ENCODE measurements at places on chromosomes 16 and 17.

DNA sequence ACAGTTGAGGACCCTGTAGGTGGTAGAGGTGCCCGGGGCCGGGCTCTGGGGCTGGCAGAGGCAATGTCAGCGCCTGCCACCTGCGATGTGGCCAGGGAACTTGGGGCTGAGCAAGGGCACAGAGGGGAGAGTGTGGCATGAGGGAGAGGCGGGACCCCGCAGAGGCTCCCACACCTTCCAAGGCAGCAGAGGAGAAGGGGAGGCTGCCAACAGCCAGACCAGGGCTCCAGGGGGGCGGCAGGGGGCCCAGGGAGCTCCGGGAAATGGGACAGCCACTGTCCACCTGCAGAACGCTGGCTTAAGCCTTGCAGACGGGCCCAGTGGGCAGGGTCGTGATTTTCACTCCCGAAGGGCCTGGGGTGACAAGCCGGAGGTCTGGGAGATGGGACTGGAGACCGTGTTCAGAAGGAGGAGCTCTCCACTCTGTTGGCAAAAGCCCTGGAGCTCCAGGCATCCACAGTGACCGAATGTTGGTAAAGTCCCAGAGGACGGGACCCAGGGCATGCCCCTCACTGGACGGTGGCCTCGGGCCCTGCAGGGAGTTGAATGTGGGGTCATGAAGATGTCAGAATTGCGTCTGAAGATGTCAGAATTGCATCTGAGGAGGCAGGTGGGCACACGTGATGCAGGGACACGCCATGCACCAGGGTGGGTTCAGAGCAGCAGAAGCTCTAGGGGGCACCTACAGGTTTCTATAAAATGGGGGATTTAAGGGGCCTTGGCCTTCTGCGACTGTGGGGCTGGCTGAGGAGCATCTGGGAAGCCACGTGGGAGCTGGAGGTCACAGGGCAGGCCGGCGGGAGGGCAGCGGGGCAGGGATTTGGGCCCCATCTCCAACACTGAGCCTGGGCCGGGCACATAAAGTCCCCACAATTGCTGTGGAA is 18.6 kb downstream of the CD7 start:
- DNase-seq = no peak

- DNase-seq = no peak
These were observed at the start of gene ERN2 for GRCh38 chr16:23712976-23713375. Gene ERN2 (minus strand): TSS chr16:23713222. CDS start chr16:23713187, 35 bp downstream.

GRCh38 chr16:28985211-28986041 is 574 bp downstream of the LAT start:
- DNase-seq = no peak

DNA sequence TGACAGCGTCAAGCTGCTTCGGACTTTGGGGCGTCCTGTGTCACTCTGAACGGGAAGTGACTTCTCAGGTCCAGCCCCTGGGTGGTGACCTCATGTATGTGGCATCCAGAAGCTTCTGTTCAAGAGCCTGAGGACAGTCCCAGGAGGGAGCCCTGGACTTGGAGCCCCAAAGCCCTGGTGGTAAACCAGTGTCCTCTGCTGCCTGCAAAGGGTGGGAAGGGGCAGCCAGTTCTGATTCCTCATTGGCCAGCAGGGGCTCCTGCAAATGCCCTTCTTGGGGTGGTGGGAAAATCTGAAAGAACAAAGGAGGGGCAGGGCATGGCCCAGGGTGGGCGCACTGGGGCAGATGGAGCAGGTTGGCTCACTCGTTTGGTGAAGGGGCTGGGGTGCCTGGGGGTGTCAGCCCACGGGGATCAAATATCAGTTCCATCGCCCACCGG is 1.6 kb downstream of the OSGIN1 start:
- no peak for DNase-seq

DNA sequence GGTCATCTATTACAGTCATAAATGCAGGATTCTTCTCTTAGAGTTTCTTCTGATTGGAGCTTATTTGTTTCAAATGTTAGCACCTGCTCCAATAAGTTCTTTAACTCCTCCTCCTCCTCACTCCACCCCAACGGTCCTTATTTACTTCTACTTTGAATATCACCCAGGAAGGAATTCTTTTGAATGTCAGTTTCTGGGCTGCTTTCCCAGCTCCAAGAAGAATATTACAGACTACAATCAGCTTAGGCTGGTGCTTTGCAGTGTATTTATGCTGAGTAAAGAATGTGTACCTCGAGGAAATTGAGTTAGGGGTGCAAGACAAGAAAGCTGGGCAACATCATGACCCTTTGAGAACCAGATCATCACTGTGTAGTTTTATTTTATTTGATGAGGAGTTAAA is 30.8 kb downstream of the MAP3K3 start:
- DNase-seq = no peak

DNA sequence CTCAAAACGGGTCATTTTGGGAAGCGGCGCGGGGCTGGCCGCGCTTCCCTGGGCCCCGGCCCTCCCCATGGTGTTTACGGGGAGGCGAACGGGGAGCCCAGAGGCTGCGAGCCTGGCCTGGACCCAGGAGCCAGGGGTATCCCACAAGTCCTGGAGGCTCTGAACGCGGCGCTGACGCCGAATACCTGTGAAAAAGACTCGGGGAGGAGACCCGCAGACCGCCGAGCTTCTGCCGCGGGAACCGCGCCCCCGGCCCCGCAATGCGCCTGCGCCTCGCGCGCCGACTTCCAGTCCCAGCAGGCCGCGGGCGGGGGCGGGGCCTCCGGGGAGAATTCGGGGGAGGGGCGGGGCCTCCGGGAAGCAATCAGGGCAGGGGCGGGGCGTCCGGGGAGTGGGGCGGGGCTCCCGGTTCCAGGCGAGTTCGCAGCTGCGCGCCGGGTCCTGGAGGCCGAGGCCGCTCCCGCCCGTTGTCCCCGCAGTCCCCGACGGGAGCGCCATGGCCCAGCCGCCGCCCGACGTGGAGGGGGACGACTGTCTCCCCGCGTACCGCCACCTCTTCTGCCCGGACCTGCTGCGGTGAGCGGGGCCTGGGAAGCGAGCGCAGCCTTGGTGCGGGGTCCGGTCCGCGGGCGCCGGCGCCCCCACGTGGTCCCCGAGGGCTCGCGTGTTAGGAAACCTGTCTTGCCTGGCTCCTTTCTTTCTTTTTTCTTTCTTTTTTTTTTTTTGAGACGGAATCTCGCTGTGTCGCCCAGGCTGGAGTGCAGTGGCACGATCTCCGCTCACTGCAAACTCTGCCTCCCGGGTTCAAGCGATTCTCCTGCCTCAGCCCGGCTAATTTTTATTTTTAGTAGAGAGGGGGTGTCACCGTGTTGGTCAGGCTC is at the start of gene DECR2:
DECR2 (plus strand) TSS at position 418 of the 881 bp plus-strand sequence; CDS start at position 497, 79 bp downstream.
- DNase-seq = peak; percentile 87

GRCh38 chr16:74320707-74321106 is 24.1 kb downstream of the PSMD7 start:
- peak; percentile 68 for DNase-seq

GRCh38 chr17:48484850-48485249 is 46.0 kb downstream of the HOXB1 start:
- no peak for DNase-seq

GRCh38 chr16:53147500-53148065 is 92.8 kb downstream of the CHD9 start:
- DNase-seq = no peak

DNA sequence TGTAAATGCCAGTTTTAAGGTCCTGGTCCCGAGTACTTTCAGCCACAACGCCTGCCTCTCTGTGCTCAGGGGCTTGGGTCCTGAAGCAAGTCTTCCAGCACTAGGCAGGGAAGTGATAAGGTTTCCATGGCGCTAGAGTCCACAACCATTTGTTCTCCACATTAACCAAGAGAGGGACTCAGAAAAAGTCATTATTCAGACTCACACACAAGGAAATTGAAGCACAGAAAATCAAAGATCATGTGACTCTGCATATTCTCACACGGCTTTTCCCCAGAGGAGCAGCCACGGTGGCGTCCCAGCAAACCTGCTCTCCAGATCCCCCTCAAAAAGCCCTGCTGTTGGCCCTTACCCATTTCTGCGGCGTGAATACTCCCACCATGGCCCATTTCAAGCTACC is 9.7 kb downstream of the ENPP7 start:
- no peak for DNase-seq

DNA sequence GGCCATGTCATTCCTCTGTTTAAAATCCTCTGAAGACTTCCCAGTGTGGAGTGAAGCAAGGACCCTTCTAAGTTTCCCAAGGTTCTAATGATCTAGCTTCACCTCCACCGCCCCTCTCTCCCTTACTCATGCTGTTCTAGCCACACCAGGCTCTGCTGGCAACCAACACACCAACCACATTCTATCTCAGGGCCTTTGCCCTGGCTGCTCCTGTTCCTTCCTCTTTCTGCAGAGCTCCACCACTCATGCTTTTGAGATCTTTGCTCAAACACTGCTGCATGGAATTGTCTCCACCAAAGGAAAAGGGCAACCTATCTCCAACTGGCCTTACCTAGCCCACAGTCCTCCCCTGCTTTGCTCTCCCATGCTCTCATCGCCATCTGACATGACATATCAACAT is 128.7 kb downstream of the XYLT1 start:
- DNase-seq = no peak

DNA sequence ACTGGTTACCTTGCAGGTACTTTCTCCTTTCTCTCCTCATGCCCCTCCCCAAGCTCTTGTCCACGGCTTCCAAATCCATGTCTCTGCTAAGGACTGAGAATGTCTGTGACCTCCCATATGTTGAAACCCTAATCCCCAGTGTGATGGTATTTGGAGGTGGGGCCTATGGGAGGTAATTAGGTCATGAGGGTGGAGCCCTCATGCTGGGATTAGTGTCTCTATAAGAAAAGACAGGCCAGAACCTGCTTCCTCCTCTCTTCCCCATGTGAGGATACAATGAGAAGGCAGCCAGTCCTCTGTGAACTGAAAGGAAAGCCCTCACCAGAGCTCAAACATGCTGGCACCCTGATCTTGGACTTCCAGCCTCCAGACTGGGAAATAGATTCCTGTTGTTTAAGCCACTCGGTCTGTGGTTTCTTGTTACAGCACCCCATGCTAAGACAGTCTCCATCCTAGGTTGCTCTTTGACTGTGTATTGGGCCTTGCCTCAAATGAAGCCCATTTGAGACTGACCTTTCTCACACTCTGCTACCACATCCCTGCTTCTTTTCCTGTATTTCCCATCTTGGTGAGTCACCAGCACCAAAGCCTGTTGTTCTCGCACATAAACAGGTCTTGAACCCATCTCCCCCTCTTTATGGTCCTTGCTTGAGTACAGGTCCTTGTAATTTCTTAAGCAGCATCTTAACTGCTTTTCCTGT is 135.0 kb downstream of the CDK5R1 start:
- no peak for DNase-seq

- no peak for DNase-seq
These were observed 72.6 kb upstream of the METRNL start for GRCh38 chr17:83006515-83007455.

GRCh38 chr17:70314506-70314905 is 145.2 kb downstream of the KCNJ2 start:
- no peak for DNase-seq

DNA sequence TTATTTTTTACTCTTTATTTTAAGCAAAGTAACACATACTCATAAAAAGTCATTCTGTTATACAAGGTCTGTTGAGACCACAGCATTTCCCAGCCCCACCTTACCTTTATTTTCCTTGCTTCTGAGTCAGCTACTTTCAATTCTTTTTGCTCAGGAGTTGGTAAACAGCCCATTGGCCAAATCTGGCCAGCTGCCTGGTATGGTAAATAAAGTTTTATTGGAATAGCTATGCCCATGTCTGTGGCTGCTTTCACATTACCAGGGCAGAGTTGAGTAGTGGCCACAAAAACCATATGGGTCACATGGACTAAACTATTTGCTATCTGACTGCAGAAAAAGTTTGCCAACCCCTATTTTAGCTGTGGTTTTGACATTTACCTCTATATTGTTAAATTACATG is 3.4 kb upstream of the NSRP1 start:
- DNase-seq = no peak

DNA sequence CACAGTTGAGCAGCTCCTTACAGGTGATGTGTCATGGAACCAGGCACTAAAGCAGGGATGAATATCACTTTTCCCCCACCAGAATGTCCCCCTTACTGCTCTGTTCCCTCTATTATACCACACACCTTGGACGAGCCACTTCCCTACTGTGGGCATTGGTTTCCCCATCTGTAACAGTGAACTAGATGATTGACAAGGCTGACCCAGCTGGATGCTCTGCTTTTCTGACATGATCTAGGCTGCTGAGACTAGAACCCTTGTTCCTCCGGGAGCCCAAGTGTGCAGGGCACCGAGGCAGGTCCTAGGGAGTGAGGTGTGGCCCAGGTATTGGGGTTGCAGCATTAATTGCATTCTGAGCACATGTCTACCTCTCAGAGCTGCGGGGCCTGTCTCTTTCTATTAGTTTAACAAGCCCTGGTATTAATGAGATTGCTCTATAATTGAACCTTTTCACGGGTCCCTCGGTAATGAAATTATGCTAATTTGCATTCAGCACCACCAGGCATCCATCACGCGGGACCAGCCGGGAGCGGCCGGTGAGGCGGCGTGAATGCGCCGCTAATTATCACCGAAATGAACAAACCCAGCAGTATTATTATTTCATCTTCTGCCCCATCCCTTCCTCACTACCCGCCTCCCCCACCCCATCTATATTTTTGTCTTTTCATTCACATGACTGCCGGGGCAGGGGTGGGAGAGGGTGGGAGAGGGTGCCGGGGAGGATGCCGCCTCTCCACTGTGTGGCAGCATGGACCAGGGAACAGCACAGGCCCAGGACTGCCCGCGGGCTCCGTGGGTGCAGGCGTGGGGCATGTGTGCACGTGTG is 121.1 kb downstream of the CYLD start:
- no peak for DNase-seq

GRCh38 chr17:57441270-57441600 is 184.9 kb downstream of the MSI2 start:
- DNase-seq = no peak

GRCh38 chr17:8128125-8128784 is 4.3 kb upstream of the HES7 start:
- no peak for DNase-seq

DNA sequence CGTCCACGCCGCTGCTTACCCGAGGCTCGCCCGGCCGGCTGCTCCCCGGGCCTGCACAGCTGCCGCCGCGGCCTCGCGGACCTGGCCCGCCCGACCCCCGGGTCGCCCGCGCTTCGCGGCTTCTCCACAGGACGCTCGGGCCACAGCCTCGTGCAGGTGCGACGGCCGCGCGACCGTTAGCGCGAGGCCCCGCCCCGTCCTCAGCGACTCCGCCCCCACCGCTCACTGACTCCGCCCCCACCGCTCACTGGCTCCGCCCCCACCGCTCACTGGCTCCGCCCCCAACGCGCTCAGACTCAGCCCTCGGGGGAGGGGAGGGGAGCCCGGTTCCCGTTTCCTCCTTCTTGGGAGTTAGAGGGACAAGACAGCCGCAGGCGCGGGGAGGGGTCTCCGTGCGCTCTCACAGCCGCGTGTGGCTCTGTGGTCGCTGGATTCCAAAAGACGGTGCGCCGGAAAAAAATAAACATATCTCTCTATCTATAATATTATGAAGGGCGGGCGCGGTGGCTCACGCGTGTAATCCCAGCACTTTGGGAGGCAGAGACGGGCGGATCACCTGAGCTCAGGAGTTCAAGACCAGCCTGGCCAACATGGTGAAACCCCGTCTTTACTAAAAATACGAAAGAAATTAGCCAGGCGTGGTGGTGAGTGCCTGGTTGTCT is at the start of gene MEIOB:
MEIOB (minus strand) TSS at position 191 of the 662 bp plus-strand sequence. CDS start 3,989 bp downstream, outside the sequence.
- no peak for DNase-seq

All from COR-L47 (cell line).